ENCODE measurements at places on chromosomes 3 and 15. TPM values are rescaled to one million over a fixed set of nuclear protein-coding genes. Genes with fewer than 3 reads are reported as not detected.

The MME gene
- 80.3 TPM for total RNA-seq

The CTDSPL gene
- total RNA-seq = 37.4 TPM

The SLC22A13 gene
- total RNA-seq = not detected

The GABRR3 gene
- total RNA-seq = not detected

The CHL1 gene
- total RNA-seq = not detected

The TUSC7 gene
- total RNA-seq = not detected

The SH2D7 gene
- not detected for total RNA-seq

The SNX22 gene
- total RNA-seq = not detected

The TRPC1 gene
- total RNA-seq = 5.4 TPM

The FYTTD1 gene
- total RNA-seq = 51.6 TPM

The CYP19A1 gene
- 0.18 TPM for total RNA-seq

The UBAP1L gene
- total RNA-seq = 0.16 TPM

The CHDH gene
- total RNA-seq = under 0.01 TPM
